ENCODE measurements at places on chromosomes 2 and 18. TPM values are rescaled to one million over a fixed set of nuclear protein-coding genes. Genes with fewer than 3 reads are reported as not detected.

RAMP1 gene
- 24.8 TPM for total RNA-seq

DNA sequence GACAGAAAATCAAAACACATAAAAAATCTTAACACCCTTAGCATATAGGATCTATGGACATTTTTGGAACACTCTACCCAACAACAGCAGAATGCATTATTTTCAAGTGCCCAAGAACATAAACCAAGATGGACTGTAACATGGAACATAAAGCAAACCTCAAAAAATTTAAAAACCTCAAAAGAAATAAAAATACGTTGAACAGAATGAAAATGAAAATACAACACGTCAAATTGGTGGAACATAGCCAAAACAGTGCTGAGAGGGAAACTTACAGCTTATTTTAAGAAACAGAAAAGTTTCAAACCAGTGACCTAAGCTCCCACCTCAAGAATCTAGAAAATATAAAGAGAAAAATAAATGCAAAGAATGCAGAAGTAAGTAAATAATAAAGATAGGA lies 58.3 kb upstream of the BCL2L11 start:
- H3K4me3 ChIP-seq = no peak overlapping the region
- no peaks in the 10 kb centered on the region for H3K36me3 ChIP-seq
- no peaks in the 10 kb centered on the region for H3K27me3 ChIP-seq
- no peak for DNase-seq
- no peaks in the 10 kb centered on the region for H3K4me1 ChIP-seq
- no peak overlapping the region for H3K27ac ChIP-seq

- H3K4me1 ChIP-seq = peaks cover 17% of the 10 kb centered on the region
- H3K27ac ChIP-seq = no peak overlapping the region
- peak; percentile 91 for DNase-seq
- H3K27me3 ChIP-seq = no peaks in the 10 kb centered on the region
Observed at GRCh38 chr2:189287982-189288521, 108.5 kb upstream of the COL5A2 start.

GRCh38 chr2:60498816-60499429 lies 54.5 kb downstream of the BCL11A start:
- H3K27ac ChIP-seq = no peak overlapping the region
- no peak overlapping the region for H3K4me3 ChIP-seq
- peaks cover 45% of the 10 kb centered on the region for H3K27me3 ChIP-seq
- DNase-seq = no peak
- no peaks in the 10 kb centered on the region for H3K4me1 ChIP-seq
- no peaks in the 10 kb centered on the region for H3K36me3 ChIP-seq

GRCh38 chr2:147133286-147133908 lies 711.4 kb upstream of the ACVR2A start:
- H3K4me1 ChIP-seq = no peaks in the 10 kb centered on the region
- H3K27ac ChIP-seq = no peak overlapping the region
- no peak for DNase-seq
- no peaks in the 10 kb centered on the region for H3K27me3 ChIP-seq
- no peak overlapping the region for H3K4me3 ChIP-seq

CNTNAP5 gene
- total RNA-seq = not detected

EGR4 gene
- 1.9 TPM for total RNA-seq

GRCh38 chr2:235050980-235051351 lies 99.1 kb downstream of the SH3BP4 start:
- H3K36me3 ChIP-seq = peaks cover 15% of the 10 kb centered on the region
- H3K4me3 ChIP-seq = no peak overlapping the region
- DNase-seq = peak; percentile 99
- H3K27me3 ChIP-seq = no peaks in the 10 kb centered on the region

DNA sequence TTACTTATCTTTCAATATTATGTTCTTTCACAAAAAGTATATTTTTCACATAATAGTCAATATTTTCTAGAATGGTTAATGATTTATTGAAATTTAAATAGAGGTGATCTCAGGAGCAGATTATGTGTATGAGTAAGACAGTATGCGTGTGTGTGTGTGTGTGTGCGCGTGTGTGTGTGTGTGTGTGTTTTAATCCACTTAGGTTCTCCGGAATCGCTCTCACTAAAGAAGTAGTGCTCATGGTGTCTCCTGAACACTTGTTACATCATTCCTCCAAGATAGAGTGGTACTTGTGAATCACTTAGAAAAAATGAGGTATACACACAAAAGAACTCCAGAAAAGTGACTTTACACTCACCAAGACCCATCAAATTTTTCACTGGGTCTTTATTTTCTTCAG lies 91.0 kb upstream of the KCNH7 start:
- H3K27me3 ChIP-seq = no peaks in the 10 kb centered on the region
- H3K4me3 ChIP-seq = no peak overlapping the region
- H3K4me1 ChIP-seq = no peaks in the 10 kb centered on the region
- peak; percentile 26 for DNase-seq
- no peaks in the 10 kb centered on the region for H3K36me3 ChIP-seq

BCL11A gene
- 2.8 TPM for total RNA-seq

- no peaks in the 10 kb centered on the region for H3K36me3 ChIP-seq
- no peaks in the 10 kb centered on the region for H3K27me3 ChIP-seq
- no peak overlapping the region for H3K4me3 ChIP-seq
Observed at GRCh38 chr2:118232391-118232790, 144.1 kb downstream of the INSIG2 start.

IL36G gene
- not detected for total RNA-seq

NEMP2 gene
- total RNA-seq = 13.9 TPM

Measured in A673 (cell line).